ENCODE measurements at places on chromosomes 4 and X.

DNA sequence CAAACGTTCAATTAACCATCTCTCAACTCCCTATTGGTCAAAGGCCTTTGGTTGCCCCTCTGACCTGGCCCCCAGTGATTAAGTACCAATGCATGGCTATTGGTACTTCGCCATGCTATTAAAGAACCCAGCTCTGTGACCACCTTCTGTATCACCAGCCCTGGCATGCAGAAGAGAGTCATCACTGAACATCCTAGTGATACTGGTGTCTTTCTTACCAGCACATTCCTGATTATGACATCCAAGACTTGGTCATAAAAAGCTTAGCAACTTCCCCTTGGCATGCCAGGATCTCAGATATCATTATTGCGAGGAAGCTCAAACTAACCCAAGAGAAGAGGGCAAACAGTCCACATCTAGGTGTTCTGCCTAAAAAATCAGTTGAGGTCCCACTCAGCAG, 122.3 kb upstream of the OTUD4 start:
- no peak for DNase-seq

DNA sequence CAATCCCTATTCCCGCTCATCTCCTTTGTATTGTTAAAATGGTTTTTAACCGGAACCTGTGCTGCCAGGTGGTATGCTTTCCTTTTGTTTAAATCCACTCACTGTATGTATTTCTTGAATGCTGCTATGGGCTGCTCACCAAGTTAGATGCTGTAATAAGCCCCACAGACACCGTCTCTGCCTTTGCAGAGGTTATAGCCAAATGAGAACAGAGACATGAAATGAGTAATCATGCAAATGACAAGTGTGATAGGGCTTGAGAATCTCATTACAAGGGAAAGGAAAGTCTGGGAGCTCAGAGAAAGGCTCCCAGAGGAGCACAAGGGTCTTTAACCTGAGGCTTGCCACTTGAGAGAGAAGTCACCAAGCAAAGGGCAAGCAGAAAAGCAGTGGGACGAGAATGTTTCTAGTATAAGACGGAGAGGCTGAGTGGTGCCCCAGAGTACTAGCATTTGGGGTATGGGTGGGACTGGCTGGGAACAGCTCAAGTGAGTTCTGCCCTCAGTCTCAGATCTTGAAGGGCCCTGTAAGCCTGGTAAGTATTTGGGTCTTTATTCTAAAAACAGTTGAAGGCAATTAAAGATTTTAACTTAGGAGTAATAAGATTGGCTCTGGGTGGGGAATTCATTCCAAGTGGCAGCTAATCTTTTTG, 110.8 kb upstream of the H2AZ1 start:
- DNase-seq = no peak

- DNase-seq = no peak
These were observed 56.6 kb downstream of the ARHGAP6 start for GRCh38 chrX:11609109-11609508.

GRCh38 chr4:85790582-85790981, 315.6 kb downstream of the ARHGAP24 start:
- DNase-seq = no peak

DNA sequence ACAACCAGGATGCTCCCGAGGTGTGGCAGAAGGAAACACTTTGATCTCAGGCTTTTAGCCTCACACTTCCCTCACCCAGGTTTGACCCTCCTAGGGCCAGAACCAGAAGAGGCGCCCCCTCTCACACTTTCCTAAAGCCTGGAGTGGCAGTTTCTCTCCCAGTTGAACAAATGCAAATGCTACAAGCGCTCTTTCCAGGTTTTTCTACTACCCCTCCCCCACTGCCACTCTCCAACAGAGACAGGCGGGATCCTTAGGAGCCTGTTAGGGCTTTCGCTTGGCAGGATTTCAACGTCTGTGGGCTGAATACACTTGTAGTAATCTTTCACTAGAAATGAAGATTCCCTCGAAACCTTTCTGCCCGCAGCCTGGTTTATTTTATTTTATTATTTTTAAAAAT, 2.4 kb downstream of the TSC22D3 start:
- DNase-seq = no peak

DNA sequence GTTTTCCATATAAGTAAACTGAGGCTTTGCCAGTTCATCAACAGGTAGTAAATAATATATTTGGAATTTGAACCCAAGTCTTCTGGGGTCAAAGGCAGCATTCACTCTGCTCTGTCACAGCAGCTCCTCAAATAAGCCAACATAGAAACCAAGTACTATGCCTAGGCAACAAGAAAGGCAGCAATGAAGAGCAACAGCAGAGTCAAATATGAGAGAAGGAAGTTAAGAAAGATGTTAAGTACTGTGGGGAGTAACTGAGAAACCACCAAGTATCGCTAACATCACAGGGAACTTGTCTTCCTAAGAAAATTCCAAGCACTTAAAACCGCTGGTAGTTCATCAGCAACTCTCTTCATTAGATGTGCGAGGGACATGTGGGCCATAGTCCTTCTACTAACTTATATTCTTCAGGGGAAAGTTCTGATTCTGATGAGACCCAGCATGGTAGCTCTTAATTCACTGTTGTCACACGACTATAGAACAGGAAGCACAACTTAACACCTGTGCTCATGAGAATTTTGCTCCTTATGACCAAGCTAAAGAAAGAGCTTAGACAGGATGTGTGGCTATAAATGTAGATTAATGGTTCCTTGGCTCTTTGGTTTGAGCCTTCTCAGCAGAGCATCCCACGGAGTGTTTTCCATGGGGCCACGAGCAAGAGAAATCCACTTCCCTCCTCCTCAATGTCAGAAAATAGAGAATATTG, 107.8 kb downstream of the AR start:
- no peak for DNase-seq

DNA sequence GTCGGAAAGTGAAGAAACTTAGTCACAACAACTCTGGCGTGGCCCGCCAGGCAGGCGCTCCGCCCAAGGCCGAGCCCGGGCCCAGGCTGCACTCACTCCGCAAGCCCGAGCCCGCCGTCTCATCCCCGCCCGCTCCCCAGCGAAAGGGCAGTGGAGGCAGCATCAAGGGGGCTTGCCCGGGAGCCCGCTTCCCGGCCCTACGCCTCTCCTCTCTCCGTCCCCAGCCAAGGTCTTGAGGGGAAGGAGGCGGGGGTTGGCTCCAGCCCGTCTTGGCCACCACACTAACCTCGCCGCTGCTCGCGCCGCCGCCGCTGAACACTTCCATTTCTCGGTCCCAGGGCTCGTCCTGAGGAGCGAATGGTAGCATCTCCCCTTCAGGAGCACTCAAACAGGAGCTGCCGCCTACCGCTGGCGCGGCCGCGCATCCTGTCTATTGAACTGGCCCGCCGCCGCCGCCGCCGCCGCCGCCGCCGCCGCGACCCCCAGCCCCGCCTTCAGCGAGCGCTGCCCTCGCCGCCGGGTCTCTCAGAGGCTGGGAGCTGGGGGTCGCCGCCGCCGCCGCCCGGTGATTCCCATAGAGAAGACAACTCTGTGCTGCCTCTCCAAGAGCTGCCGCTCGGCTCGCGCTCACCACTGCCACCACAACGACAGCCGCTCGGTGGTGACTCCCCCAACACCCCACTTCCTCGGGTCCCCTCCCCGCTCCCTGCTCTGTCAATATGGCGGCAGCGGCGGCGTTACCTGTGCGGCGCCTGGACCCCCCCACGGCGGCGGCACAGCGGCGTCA, at the start of gene RPS6KA6:
Gene RPS6KA6 (minus strand): TSS at position 667 of the 787 bp plus-strand sequence. CDS start 300 bp downstream, at position 367.
- peak; percentile 19 for DNase-seq

DNA sequence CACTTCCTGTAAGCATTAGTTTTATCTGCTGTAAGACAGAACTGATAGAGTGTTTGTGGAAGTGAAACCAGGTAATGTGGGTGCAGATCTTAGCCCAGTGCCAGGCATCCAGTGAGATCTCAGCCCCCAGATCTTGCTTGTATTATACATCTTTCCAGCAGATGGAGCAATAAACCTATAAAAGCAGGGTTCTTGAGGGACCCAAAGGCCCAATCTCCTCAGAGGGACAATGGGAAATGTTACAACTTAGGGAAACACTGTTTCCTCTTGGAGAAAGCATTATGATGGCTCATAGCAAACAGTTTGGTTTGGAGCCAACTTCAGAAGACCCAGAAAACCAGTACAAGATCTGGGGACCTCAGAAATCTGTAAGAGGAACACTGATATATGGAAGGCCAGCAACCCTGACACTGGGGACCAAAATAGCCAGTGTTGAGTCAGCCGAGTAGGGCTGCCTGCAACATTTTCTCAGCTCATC, 206.3 kb downstream of the SLC7A11 start:
- DNase-seq = no peak

DNA sequence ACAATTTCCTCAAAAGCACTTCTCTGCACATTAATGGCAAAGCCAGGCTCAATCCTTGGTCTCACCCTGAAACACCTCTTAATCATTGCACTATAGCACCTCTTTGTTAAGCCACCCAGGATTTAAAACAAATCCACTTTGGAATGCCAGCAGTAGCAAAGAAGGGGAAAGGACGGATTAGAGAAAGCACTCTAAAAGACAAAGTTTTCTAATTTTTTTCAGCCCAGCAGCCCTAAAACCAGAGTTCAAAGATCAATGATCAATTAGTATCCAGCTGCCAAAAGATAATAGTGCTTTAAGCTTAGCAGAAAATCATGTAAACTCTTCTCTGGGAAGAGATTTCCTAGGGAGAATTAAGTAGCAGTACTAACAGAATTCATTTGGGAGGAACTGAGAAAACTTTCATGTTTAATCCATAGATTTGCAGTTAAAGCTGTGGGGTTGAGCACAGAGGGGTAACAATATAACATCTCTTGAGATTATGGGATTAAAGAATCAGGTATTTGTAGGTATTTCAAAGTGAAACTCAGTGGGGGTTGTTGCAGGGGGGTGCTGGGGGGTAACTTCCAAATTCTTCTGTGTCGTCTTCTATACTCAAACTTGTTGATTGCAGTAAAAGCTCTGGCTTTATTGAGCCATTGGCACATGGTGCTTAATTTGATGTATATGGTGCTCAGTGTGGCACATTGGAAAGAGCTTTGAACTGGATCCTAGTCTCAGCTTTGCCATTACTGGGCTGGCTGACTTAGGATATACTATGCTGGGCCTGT, 61.8 kb downstream of the LRRC66 start:
- no peak for DNase-seq

DNA sequence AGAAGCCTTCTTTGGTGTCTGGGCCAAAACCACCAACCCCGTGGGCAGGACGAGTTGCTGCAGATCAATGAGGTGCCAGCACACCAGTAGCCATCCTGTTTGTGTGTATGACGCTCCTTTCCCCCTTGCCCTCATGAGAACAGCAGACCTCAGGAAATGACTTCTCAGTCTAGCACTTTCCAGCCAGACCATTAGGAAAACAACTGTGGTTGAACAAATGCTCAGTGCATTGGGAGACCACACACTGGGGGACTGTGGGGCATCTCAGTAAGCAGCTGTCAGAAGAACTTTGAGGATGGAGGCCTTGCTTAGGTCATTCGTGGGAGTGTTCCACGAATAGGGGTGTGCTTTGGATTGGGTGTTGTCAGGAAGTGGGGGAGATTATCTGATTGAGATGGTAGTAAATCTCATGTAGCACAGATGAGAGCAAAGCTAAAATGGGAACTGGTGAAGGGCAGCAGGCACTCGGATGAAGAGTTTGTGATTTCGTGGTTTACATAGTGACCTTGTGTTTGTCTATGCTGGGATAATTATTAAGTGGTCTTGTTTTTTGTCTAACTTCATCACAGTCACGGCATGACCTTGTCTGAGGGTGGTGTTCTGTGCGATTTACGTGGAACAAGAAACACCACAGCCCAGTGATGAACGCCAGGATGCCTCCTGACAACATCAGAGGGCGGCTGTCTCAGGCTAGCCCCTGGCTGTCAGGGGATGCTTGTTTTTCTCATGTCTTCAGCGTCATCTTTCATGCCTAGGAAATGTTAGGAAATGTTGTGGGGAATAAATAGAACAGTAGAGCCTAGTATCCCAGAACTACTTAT, 70.1 kb downstream of the USP46 start:
- DNase-seq = no peak

DNA sequence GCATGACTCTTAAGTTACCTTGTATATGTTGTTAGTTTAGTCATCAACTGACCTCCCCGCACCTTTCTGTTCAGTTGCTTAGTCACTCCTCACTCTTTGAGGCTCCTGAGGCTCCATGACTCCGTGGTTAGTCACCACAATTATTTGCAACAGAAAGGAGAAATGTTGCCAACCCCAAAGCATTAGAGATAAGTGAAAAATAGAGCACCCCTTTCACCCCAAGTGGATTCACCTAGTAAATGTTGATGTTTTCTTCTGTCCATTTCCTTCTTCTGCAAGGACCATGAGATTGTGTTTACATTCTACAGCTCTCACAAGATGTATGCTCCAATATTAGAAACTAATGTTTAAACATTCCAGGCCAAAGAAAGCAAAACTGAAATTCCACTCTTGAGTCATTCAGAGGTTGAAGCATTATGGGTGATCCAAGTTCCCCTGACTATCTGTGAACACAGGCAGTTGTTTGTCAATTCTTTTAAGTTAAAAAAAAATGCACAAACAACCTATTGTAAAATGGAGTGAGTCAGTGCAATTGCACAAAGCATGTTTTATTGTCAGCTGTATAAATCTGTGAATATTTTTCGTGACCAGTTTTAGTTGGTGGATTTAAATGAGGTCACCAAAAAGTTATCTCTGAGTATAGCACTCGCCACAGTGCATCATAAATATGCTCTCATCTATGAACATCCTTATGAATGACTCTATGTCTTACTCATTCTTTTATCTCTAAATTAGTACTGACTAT, 552.4 kb upstream of the MAGEB2 start:
- no peak for DNase-seq

- DNase-seq = no peak
These were observed 317.5 kb downstream of the RAPGEF2 start for GRCh38 chr4:159420162-159421057.

GRCh38 chr4:163818673-163819072, 324.2 kb downstream of the TMA16 start:
- no peak for DNase-seq

- DNase-seq = no peak
These were observed 7.5 kb upstream of the RUFY3 start for GRCh38 chr4:70714079-70714887.

DNA sequence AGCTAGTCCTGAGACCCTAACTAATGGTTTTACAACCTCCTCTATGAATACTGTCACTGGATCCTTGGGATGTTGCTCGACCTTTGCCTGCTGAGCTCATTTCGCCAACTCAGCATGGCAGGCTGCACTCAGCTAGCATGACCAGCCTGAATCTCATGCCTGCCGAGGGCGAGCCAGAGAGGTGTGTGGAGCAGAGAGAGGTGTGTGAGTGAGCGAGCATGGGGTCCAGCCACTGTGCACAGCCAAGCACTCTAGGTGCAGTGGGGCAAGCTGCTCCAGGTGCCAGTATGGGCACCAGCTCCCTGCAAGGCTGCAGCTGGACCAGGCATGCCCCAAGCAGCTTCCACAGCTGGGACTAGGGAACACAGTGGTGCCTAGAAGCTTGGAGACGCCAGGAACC, 410.9 kb downstream of the PCDH10 start:
- DNase-seq = no peak

DNA sequence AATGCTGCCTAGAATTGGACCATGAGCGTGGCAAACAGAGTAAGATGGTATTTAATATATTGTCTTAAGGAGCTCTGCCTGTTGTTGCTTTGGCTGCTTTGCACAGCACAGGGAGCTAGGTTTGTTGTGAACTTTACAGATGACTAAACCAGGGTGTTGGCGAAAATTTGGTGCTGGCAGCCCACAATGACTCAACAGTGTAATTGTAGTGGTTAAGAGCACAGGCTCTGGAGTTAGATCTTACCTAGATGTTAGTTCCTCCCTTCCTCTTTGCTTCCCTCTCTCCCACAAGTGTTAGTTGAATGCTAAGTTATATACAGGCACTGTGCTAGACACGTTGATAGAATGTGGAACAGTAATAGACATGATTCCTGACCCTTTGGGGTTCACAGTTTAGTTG, 128.9 kb upstream of the TRPC5 start:
- no peak for DNase-seq
